ENCODE measurements at places on chromosomes 2 and 18.

DNA sequence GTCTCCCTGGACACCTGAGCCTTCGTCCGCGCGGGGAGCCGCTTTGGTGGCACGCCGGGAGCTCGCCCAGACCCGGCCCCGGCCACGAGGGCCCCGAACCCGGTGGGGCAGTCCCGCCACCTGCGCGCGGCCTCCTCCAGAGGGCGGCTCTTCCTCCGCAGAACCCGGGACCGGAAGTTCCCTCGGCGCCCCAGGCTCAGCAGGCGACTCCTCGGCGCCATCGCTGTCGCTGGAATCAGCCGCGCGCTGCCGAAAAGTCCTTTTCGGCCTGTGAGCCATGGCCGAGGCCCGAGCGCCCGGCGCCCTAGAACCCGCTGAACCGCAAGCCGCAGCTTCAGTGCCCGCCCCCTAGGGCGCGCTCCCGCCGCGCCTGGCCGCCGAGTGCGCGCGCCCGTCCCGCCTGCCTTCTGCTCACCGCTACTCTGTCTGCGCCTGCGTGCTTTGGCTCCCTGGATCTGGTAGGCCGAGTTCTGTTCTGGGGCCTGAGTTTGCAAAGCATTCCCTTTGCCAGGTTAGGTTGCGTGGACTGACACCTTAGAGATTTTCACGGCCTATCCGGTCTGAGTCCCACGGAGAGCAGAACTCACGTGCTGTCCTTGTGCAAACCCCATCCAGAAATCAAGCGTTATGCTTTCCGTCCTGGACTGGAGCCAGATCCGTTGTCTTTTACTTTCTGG lies at the start of gene GCFC2:
GCFC2 (minus strand) TSS at position 339 of the 677 bp plus-strand sequence; CDS start at position 279, 60 bp downstream.
- DNase-seq = peak; percentile 72

- DNase-seq = no peak
These were observed 65.1 kb upstream of the GPR45 start for GRCh38 chr2:105176429-105176828.

- DNase-seq = no peak
These were observed 86.6 kb downstream of the TMEM182 start for GRCh38 chr2:102848366-102848839.

- DNase-seq = no peak
These were observed 77.9 kb downstream of the OSBPL1A start for GRCh38 chr18:24319757-24320156.

DNA sequence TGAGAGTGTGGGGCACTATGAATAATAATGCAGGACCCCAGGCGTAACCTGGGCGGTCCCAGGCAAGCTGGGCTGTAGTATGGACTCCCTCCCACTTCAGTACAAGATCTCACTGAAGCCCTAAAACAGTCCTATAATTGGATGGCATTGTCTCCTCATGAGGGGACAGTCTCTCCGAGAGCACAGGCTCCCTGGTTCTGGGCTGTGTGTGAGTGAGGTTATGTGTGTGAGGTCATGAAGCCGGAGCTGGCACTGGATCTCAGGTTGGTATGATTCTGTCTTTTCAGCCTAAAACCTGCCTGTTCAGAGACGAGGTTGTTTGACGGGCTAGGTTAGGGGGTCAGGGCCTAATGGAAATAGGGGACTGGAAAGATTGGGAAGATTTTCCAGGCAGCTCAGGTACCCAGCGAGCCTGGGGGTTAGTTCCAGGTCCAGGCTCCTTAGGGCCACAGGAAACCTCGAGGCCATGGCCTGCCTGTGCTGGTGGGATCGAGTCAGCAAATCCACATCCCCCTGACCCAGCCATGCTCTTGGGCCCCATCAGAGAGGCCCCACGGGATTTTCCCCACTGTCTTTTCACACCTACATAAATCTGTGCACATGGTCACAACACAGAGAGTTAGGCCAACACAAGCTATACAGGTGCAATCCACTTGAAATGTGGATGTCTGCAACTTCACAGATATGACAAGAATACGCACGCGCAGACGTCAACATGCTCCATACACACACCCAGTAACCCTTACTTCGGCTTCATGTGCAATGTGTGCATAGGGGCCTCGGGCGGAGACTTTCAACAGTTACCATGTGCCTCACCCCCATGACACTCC lies 94.8 kb downstream of the INHBB start:
- no peak for DNase-seq

GRCh38 chr2:205357732-205358131 lies 324.6 kb upstream of the NRP2 start:
- DNase-seq = no peak

GRCh38 chr18:76405681-76406356 lies 89.2 kb downstream of the ZNF516 start:
- peak; percentile 45 for DNase-seq

DNA sequence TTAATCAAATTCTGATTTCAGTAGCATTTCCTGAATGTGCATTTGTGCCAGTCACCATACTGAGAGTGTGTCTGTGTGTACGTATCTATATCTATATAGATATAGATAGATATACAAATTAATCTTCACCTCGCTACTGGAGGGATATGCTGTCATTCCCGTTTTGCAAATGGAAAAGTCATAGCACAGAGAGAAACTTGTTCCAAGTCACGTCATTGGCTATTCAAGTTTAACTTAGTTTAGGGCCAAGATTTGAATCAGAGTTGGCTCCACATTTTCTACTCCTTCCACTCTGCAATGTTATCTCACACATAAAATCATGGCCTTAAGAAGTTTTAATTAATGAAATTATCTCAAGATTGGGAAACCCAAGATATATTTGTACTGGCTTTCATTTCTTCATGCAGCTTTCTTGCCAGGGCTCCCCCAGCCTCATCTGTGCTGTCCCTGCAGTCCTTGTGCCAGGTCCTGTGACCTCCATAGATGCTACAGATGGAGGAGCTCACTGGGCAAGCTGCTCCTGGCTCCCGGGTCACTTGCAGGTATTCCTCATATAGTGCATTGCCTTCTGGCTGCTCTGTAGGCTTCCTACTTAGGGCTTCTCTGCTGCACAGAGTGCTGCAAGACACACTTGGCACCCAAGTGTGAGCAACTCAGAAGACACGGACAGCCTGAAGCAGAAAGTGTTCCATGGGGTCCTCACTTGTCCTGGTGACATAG lies 245.8 kb downstream of the KCNS3 start:
- no peak for DNase-seq

DNA sequence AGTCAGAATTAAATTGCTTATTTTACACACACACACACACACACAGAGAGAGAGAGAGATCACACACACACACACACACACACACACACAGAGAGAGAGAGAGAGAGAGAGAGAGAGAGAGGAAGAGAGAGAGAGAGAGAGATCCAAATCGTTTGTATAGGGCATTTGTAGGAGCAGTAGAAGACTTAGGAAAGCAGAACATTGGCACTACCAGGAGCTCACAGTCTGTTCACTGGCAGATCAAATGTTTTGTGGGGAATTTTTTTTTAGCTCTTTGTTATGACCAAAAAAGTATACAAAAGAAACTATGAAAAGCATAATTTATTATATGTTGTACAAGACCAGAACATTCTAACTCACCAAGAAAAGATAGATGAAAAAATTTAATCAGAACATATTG lies 81.8 kb downstream of the MBD5 start:
- DNase-seq = no peak

GRCh38 chr18:32049393-32050171 lies 31.0 kb downstream of the RNF125 start:
- DNase-seq = peak; percentile 26

GRCh38 chr2:102251042-102251848 lies 60.1 kb upstream of the IL1RL1 start:
- DNase-seq = peak; percentile 51

- no peak for DNase-seq
These were observed 72.9 kb upstream of the GLI2 start for GRCh38 chr2:120662746-120663145.

- DNase-seq = no peak
These were observed 110.8 kb upstream of the OTOS start for GRCh38 chr2:240250985-240251847.

- DNase-seq = no peak
These were observed 133.0 kb downstream of the PRPF40A start for GRCh38 chr2:152584301-152584700.

GRCh38 chr2:72755647-72756423 lies 70.0 kb downstream of the EXOC6B start:
- DNase-seq = no peak

DNA sequence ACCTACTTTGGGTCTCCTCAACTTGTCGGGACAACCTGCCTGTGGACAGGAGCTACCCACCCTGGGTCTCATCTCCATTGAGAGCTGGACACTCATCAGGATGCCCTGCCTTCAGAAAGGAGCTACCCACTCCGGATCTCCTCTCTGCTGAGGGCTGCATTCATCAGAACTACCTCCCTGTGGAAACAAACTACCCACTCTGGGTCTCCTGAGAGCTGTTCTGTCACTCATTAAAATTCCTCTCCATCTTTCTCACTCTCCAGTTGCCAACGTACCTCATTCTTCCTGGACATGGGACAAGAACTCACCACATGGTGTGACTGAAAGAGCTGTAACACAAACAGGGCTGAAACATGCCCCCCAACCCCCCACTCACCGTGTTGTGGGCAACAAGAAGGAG lies 22.5 kb upstream of the UBE2F start:
- no peak for DNase-seq

DNA sequence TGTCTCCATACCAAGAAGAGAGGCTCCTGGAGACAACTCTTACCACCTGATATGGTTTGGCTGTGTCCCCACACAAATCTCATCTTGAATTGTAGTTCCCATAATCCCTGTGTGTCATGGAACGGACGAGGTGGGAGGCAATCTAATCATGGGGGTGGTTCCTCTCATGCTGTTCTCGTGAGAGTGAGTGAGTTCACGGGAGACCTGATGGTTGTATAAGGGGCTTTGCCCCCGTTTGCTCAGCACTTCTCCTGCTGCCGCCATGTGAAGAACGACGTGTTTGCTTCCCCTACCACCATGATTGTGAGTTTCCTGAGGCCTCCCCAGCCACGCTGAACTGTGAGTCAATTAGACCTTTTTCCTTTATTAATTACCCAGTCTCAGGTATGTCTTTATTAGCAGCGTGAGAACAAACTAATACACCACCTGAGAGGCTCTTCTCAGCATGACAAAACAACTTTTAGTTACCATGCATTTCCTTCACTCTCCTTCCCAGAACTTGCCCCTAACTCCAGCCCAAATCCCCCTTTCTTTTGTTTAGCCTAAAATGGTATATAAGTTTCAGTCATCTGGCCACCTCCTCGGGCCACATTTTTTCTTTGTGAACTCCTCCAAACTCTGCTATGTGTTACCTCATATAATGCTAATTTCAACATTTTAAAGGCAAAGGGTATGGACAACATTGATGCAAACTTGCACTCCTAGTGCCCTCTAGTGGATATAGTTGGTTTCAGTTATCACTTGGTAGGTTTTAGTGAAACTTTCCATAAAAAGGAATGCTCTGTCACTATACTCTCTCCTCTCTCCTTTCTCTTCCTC lies 58.6 kb upstream of the SLC25A52 start:
- no peak for DNase-seq

DNA sequence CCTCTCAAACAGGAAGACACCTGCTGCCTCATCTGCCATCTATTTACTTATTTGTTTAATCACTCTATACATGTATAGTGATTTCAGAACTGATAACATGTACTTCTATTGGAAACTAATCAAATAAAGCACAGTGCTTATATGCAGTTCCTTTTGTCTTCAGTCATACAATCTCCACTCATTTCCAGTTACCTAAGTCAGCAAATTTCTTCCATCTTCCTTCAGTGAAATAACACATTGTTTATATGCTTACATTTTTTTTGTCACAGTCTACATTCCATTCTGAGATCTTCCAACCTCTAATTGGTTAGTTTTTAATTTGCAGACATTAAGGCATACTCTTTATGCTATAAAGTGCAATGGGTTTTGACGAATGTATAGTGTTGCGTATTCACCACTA lies 300.6 kb downstream of the NAPG start:
- no peak for DNase-seq

- DNase-seq = no peak
These were observed 42.2 kb downstream of the UBE2E3 start for GRCh38 chr2:181022652-181023051.

- no peak for DNase-seq
These were observed 233.8 kb upstream of the SPRED2 start for GRCh38 chr2:65666156-65666725.

DNA sequence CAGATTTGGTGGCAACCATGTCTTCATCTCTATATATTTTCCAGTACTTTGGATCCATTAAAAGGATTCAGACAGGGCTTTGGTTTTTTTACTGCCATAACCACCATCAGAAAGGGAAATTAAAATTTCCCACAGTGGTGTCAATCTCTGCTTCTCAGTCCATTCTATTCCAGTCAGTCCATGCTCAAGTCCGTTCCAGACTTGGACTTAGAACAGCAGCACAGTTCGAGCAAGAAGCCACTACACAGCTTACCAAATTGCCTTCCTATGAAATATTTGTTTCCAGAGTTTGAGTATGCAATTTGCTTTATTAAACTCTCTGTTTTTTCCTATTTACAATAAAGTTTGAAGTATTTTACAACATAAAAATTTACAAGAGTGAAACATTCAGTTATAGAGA lies 306.5 kb upstream of the GULP1 start:
- no peak for DNase-seq

GRCh38 chr2:26196683-26197418 lies 24.0 kb downstream of the GAREM2 start:
- DNase-seq = no peak

DNA sequence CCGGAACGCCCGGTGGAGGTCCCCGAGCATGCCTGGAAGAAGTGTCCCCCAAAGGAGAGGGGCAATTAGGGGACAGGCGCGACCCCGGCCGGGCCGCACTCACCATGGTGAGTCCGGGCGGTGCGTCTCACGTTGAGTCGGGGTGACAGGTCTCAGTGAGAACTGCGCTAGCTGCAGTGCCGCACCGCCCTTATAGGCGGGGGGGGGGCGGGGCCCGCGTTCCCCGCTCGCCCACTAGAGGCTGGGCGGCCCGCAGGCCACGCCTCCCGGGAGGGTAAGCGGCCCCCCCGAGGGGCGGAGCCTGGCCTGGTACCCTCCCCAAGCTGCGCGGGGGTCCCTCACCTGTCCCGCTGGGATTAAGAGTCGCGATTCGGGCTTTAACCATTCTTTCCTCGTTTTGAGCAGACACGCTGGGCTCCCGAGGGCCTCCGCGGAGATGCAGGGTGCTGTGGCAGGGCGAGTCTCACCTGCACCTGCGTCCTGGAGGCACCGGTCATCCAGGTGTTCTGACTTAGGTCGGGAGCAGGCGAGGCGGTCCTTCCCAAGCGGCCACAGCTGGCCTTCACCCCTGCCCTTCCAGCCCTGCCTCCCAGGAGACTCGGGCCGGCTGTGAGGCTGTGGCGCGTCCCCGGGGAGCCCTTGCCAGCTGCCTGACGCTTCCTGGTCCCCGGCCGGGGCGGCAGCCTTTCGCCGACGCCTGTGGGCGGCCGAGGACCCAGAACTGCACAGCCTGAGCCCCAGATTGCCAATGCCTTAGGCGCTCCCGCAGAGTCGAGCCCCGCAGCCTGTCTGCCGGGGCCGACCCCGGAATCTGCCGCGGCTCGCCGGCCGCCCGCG lies at the start of gene TUBA4A:
TUBA4A (minus strand) TSS at position 166 of the 837 bp plus-strand sequence; CDS start at position 106, 60 bp downstream.
- DNase-seq = peak; percentile 91

- no peak for DNase-seq
These were observed 539.6 kb downstream of the PID1 start for GRCh38 chr2:228731517-228731916.

GRCh38 chr2:88667219-88667618 lies 24.3 kb upstream of the RPIA start:
- no peak for DNase-seq

- DNase-seq = no peak
These were observed 42.9 kb downstream of the CABYR start for GRCh38 chr18:24181806-24182205.
